ENCODE measurements at places on chromosomes 5 and 9.
A peak's percentile ranks its signal among the peaks of the same experiment; 100 is the strongest.

DNA sequence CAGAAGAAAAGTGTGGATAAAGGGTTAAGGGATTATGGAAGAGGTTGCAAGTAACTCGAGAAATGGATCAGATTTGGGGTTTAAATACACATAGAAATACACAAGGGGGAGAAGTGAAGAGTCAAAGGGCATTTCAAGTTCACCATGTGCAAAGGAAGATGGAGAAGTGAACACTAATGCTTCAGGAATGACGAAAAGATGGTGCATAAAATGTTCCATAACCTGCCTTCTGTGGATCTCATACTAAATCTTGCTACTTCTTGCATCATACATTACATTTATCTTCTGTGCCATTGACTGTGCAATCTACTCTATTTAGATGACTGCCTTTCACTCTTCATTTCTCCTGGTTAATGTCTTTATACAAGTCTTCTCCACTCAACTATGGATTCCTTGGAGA is 5.7 kb upstream of the SMC2 start:
- no peak for DNase-seq

DNA sequence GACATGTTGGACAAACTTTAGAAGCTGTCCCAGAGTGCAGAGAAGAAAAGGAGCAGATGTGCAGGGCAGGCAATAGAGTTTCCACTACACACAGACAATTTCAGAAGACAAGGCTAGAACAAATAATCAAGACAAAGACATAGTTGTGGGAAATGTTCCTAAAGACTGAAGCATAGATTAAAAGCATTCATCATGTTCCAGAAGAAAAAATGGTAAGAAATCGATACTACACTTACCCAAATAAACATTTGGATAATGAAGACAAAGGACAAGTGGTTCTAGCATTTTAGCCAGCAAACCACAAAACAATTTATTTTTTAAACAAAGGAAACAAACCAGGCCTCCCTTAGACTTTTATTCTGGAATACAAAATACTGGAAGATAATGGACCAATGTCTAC is 97.9 kb downstream of the FSTL4 start:
- DNase-seq = no peak

DNA sequence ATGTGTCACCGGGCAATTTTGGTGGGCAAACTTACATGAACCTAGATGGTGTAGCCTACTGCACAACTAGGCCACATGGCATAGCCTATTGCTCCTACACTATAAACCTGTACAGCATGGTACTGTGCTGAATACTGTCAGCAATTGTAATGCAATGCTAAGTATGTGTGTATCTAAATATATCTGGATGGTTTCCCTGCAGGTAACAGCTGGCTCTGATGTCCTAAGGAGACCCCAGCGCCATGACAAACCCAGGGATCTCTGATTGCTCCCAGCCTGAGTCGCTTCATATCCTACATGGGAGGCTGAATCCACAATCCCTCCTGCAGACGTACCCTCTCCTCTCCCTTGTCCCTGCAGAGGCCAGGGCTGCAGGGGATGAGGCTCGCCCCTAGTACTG is 26.6 kb upstream of the TTLL11 start:
- DNase-seq = no peak

DNA sequence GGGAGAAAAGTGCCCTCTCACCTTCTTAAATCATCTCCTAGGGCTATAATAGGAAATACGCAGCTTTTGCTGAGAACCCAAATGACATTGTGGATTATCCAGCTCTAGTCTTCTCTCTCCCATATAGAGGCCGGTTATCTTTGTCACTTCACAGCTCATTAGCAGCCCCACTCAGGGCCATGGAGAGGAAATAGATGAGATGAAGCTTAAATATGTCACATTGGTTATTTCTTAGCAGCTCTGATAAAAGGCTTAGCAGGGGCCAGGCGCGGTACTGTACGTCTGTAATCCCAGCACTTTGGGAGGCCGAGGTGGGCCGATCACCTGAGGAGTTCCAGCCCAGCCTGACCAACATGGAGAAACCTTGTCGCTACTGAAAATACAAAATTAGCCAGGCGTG is 90.0 kb downstream of the GHR start:
- DNase-seq = no peak

DNA sequence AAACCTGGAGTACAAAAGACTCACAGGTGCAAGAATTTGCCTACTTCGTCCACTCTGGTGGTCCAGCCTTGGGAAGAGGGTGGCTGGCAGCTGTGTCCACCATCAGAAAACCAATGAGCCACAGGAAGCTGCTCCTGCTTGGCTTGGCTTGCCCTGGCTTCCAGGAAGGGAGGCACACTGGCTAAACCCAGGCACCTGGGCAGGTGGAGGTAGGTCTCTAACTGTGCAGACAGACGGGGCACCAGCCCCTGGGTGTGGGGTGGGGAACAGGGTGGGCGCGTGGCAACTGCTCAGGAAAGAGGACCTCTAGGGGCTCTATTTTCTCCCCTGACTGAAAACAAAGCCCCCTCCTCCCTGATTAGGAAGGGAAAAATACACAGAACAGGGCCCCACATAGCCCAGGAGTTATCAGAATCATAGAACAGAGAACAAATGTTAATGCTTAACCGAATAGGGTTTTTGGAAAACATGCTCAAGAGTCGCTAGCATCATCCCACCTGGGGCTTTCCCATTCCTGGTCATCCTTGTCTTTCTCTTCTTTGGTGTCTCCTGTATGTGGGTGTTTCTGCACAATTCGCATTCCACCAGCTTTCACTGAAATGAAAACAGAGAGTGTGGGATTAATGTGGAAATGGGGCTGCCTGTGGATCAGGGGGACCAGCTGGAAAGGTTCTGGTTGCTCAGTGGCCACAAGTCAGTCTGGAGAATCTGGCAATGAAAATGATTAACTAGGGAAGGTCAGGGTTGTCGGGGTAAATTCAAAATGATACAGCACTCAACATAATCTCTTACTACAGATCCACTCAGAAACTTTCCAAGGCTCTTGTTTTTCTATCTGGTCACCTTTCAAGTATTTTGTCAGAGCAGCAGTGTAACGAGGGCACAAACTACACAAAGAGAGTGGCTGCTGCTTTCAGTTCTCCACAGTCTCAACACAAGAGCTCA is 13.1 kb downstream of the DAP start:
- DNase-seq = no peak

DNA sequence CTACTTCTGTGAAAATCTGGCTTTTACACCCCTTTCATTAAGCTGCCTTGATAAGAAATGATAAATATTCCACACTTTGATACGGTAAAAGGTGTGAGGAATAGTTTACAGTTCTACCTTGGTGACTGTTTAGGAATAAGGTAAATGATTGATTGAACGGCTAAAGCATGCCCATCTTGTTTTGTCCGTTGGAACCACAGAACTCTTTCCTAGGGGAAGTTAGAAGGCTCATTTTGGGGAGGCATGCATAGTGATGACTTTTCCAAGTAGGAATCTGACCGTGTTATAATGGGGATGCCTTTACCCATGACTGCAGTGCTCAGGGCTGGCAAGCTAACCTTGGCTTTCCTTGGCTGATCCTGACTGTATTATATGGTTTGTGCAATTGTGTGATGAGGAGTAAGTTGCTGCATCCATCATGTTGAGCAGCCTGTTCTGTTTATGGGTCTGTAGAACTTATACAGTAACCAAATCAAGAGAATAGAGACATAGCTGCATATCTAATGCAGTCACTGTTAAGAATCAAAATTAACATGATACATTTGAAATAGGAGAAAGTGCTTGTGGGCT is 24.5 kb downstream of the PCSK5 start:
- no peak for DNase-seq

GRCh38 chr5:81140943-81141342 is 92.2 kb upstream of the CKMT2 start:
- DNase-seq = peak; percentile 27

GRCh38 chr5:38607930-38608564 is 51.6 kb upstream of the LIFR start:
- DNase-seq = no peak

DNA sequence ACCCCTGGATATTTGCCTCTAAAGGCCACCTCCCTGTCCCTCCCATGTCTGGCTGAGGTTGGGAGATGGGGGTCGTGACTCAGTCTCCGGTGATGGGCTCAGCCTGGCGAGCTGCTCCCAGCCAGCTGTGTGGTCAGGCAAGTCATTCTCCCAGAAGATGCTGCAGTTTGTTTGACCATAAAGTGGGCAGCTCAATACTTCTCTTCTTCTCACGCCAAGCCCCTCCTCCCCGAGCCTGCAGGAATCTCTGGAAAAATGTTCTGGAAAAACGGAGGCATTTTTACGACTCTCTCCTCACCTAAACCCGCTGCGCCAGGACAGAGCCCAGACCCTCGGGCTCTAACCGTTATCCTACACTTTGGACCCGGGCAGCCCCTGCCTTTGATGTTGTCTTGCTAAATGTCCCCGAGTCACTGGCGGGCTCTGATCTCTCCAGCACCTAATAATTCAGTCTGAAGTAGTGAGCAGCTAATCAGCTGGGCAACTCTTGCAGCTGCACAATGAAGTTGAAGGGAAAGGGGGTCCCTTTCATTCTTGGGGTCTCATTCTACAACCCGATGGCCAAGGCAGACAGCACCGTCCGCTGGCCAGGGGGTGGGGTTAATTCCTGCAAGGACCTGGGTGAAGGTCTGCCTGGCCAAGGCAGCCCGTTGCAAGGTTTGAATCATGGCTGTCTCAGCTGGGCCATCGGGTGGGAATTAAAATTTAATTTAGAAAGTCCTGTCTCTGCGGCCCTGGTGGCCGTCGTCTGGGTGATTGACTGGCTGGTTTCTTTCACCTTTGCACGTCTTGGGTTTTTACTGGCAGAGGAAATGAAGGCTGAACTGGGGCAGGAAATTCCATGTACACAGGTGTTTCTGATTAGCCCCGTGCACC is 12.3 kb downstream of the DCANP1 start:
- DNase-seq = no peak

DNA sequence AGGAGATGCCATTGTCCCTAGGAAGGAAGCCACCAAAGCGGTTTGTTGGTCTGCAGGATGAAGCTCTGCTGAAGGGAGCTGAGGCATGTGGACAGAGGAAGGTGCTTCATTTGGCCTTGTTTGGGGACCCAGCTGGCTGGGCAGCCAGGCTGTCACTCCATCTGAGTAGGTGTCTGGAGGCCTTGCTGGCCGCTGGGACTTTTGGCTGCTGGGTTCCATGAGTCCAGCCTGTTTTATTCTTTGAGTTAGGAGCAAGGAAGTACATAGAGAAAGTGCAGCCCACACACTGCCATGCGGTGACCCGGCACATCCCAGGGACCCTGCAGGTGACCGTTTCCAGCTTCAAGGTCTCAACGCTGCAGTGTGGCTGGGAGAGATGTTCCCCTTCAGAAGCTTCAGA is 251.2 kb upstream of the IRX4 start:
- DNase-seq = no peak

- DNase-seq = peak; percentile 88
Measured at GRCh38 chr9:79694676-79695400, 123.1 kb downstream of the TLE4 start.

- DNase-seq = no peak
Measured at GRCh38 chr9:121612511-121612998, 38.9 kb upstream of the DAB2IP start.

DNA sequence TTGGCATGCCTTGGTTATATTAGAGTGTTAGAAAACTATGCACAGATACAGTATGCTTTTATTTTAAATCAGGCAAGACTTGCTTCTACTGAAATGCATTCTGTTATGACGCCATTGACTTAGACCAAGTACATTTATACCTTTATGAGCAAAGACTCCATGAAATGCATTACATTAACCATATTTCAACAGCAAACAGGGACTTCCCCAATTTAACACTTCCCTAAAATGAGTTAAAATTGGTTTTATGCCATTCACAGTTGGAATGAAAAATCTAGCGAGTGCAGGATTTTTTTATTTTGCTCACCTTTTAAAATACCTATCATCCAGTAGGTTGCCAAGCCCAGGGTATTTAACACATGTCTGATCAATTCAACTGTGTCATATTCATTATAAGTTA is 272.1 kb upstream of the IZUMO3 start:
- no peak for DNase-seq

GRCh38 chr9:109098171-109098959 is 21.4 kb downstream of the TMEM245 start:
- peak; percentile 73 for DNase-seq

DNA sequence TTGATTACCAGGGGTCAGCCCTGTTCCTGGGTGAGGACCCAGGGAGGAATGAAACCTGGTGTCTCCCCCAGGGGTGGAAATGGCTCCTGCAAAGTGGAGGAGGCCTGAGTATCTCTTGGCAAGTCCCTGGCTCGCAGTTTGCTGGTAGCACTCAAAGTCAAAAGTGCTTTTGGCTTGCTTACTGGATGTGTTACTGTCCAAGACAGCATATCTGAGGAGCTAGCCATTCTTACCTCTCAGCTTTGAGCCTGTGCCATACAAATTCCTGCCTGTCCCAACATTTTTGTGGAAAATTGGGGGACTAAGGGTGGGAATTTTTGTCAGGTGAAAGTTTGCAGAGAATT is 9.9 kb downstream of the ZNF618 start:
- no peak for DNase-seq

DNA sequence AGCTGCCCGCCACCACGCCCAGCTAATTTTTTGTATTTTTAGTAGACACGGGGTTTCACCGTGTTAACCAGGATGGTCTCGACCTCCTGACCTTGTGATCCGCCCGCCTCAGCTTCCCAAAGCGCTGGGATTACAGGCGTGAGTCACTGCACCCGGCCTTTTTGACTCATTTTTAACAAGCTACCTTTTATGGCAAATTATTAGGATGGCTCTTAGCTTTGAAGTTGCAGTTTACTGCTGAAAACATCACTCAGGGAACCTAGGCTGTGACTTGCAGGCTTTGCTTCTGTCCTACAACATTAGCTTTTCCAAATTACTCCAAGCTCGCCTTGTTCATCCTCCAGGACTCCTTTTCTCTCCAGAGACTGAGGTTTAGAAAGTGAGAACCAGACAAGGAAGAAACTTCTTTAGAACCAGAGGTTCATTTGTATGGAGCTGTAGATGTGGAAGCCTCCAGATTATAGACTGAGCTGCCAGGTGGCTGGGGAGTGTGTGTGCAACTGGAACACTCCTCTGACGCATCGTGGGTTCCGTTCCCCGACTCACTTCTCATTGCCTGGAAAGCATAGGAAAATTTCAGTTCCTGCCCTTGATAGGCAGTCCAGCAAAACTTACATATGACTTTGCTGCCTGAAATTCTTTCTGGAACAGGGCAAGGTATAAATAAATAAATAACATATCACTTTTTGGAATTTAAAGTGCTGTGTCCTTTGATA is 23.8 kb upstream of the SPTAN1 start:
- no peak for DNase-seq

DNA sequence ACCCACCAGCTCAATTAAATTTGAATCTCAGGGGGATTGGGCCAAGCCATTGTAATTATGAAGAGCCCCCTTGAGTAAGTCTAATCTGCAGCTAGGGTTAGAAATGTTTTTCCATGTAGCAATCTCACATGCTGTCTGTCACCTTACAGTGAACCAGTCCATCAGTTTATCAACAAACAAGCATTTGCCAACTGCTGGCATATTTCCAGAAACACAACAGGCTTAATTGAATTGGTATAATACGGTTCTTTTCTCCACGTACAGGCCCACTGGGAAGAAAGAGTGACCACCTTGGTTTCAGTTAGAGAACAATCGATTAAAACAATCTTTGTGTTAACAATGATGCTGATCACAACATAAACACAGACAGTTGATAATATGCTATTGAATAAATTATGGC is 67.4 kb downstream of the NSUN2 start:
- no peak for DNase-seq

- DNase-seq = no peak
Measured at GRCh38 chr5:135444360-135444759, 2.8 kb downstream of the DCANP1 start.

GRCh38 chr5:73232266-73233041 is 59.5 kb downstream of the TMEM174 start:
- no peak for DNase-seq
